Right kidney (tissue), 9 donors: ENCODE measurements at places on chromosomes 1 and 21.

DNA sequence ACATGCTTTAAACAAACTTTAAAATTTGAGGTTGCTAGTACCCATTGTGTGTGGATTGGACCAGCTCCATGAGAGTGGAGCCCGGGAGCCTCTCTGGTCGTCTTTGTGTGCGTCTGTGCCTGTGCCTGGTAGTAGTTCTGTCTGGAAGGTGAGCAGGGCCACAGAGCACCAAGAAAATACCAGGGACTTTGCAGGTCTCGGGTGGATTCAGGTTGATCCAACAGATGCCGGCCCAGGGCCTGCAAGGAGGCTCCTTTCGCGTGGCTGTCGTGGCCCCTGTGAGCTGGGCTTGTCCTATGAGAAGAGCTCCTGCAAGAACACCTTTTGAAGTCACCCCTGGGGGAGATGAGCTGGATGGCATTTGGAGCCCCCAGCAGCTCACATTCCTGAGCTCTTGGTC lies 28.3 kb downstream of the COL18A1 start:
- no peak for DNase-seq

- DNase-seq = no peak
These were observed 76.5 kb upstream of the USH2A start for GRCh38 chr1:216499581-216500272.

DNA sequence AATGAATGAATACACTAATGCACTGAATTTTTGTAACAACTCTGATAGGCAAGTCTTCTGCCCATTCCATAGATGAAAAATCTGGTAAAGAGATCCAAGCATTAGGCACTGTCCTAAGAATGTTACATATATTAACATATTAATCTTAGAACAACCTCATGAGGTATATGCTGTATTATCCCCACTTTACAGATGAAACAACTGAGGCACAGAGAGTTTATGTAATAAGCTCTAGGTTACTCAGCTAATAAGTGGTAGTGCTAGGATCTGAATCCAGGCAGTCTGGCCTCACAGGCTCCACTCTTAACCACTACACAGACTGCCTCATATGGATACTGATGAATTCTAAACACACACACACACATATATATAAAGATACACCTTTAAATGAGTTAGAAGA lies 52.8 kb downstream of the TRAF5 start:
- DNase-seq = no peak

DNA sequence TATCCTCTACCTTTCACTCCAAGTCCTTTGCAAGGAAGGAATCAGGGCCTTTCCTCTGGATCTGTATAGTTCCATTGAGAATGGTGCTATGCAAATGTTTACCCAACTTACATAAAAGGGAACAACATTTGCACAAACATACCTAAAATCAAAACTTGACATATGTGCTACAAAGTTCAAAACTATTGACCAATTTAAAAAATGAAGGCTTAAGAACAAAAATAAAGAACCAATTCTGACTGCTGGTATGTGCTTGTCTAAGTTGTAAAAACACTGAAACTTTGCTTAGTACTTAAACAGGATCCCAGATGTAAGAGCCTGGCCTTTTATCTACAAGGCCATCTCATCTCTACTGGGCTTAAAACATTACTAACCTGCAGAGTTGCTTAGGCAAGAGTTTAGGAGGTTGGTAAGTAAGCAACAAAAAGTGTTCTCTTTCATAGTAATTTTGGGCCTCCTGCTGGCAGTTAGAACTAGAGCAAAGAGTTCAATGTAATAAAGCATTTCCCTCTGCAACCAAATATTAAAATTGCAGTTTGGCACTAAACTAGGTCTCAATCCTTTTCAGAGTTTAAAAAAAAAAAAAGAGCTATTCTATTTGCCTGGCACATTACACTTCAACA lies 2.0 kb downstream of the SCMH1 start:
- no peak for DNase-seq

DNA sequence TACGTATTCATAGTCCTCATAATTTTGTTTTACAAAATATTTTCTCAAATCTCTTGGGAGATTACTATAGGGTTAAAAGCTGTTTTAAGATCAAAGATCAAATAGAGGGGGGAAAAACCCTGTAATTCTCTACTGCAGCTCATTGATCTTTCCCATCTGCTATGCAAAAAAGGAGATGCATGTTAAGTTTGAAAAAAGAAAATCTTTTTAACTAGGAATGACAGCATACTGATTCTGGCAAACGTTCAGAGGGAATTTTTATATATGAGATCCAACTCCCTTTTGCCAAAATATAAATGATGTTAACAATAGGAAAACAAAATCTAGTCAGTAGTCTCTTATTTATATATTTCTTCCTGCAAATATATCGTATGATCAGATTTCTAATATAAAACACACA lies 69.1 kb downstream of the SMYD3 start:
- DNase-seq = no peak

GRCh38 chr1:87404296-87404695 lies 75.6 kb downstream of the LMO4 start:
- DNase-seq = no peak

DNA sequence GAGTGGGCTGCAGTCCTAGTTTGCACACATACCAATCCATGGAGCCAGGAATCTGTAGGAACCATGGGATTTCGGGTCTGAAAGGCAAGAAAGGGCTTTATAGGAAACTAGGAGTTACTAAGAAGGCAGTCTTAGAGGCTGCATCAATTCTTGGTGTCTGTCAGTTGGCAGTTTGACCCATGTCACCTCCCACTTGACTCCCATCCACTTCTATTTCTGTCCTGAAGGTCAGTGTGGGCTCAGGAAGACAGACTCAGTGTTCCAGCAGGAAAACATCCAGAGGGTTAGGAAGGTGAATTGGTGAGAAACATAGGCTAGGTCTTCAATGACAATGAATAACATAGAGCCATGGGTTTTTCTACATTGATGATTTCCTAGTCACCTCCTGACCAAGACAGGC lies 4.0 kb downstream of the CYP4A11 start:
- no peak for DNase-seq

- DNase-seq = peak; percentile 59
These were observed 8.7 kb upstream of the LGR6 start for GRCh38 chr1:202184750-202185460.

DNA sequence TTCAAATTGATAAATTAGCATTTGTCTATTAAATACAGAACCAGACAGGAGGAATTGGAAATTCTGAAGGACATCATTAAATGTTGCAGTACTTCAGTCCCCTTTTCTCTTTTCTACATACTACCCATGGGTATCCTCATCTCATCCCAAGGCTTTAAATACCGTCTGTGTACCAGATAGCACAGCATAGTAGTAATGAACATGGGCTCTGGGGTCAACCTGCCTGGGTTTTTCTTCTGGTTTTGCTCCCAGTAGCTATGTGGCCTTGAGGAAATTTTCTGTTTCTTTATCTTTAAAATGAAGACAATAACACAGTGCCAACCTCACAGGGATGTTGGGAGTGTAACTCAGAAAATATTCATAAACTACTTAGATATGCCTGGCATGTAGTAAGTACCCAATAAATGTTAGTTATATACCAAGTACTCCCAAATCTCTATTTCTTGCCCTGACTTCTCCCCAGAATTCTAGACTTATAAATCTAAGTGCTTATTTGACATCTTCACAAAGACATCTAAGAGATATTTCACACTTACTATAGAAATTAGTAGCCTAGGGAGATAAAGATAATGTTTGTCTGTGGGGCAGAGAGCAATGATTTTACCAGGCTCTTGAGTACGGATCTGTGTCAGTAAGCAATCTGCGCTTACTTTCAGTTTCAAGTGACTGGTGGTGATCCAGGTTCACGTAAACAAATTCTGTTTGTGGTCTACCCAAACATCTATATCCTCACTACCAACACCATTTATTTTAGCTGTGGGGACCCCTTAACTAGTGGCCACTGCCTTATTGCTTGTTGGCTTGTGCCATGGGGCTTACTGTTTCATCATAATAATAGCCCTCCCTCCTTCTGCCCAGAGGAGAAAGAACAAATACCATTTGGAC lies 37.3 kb downstream of the VANGL2 start:
- DNase-seq = no peak

- DNase-seq = no peak
These were observed 270.7 kb downstream of the S1PR1 start for GRCh38 chr1:101507547-101507971.

GRCh38 chr1:198185759-198186158 lies 29.0 kb downstream of the NEK7 start:
- DNase-seq = no peak

- no peak for DNase-seq
These were observed 15.2 kb downstream of the DBT start for GRCh38 chr1:100234432-100234831.

GRCh38 chr21:33622253-33622652 lies 19.3 kb downstream of the CRYZL1 start:
- DNase-seq = no peak

DNA sequence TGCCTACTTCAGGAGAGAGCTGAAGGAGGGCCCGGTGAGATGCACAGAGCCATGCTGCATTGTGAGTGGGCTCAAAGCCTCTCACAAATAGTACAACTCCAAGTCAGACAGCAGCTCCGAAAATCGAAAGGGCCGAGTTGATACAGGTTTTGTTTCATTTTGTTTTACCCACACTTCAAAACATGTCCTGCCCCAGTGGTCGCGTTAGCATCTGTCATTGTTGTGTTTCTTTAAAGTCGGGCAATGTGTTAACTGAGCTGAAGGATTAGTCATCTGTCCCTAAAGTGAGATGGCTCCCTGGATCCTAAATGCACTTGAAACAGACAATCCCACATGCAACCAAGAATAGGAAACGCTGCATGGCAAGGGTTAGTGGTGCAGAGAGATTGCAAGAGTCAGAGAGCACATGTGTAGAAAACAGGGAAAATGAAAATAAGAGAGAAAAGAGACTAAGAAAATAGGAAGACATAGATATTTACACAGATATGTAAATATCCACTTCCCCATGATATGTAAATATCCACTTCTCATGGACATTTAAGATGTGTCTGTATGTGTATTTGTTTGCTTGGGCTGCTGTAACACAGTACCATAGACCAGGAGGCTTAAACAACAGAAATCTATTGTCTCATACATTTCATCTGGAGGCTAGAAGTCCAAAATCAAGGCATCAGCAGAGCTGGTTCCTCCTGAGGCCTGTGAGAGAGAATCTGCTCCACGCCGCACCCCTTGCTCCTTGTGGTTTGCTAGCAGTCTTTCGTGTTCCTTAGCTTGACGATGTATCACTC lies 131.4 kb upstream of the RAB4A start:
- no peak for DNase-seq

DNA sequence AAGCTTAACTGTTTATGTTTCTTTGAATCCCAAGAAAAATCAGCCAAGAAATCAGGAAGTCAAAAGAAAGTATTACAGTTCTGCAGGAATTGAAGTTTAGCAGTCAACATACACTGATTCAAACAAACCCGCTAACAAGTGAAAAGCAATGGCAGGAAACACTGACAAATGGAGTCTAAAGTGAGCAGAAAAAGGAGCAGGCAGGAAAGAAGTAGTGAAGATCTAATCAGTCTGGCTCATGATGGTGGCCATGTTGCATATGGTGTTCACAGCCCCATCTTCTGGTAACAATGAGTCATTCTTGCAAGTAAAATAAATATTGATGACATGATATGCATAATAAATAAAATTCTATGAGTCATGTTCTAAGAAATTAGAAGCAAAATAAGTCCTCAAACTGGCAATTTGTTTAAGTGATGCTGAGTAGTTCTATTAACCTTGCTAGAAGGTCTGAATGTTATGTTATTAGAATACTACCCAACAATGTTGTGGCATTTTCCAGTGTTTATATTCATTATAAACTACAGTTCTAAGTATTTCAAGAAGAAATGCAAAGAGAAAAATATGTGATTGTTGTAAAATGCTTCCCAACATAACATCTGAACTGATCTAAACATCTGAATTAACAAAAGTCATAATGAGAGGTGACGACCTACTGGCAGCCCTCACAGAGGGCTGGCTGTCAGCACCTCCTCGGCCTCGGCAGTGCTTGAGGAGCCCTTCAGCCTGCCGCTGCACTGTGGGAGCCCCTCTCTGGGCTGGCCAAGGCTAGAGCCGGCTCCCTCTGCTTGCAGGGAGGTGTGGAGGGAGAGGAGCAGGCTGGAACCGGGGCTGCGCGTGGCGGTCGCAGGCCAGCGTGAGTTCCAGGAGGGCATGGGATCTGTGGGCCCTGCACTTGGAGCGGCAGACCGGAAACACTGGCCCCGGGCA lies 5.7 kb upstream of the ACBD6 start:
- DNase-seq = no peak

GRCh38 chr1:83619170-83619896 lies 379.6 kb downstream of the TTLL7 start:
- DNase-seq = no peak

DNA sequence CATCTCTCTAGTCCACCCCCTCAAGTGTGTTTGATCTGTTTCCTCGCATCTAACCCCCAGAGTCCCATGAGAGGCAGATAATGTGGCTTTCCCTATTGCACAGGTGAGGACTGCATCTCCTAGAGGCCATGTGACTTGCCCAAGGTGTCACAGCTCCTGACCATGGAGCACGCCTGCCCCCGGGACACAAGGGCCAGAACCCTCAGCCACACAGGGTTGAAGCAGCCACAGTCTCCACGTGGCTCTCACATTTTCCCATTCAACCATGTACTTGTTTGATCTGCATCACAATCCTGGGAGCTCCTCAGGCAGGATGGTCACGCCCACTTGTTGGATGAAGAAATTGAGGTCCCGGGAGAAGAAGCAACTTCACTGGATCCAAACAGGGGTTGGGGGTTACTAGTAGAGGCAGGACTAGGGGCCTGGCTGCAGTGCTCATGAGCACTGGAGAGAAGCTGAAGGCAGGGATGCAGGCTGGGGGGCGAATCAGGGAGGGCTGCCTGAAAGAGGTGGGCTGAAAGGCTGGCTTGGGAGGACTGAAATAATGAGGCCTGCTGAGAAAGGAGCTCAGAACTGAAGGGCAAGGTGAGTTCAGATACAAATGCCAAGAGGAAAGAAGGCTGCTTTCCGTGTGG lies 207.9 kb downstream of the PTPRU start:
- DNase-seq = no peak

- DNase-seq = peak; percentile 2
These were observed 54.7 kb downstream of the ELK4 start for GRCh38 chr1:205576805-205577761.

GRCh38 chr1:104358086-104358485 lies 608.4 kb downstream of the AMY1C start:
- no peak for DNase-seq

DNA sequence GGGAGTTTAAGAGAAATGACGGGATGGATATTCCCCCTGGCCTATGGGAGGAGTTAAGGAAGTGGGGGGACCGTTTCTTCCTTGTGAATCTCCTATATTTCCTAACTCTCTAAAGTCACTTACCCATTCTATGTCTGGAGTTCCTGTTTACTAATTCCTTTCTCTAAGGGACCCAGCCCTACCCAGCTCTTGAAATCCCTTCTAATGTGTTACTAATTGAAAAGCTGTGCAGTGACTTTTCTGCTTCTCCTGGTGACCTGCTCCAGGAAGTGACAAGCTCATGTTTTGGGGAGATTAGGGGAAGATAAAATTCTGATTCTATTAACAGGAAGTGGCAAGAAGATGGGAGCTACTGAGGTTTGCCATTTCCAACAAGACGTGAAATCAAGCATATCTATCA lies 4.0 kb upstream of the SAMSN1 start:
- DNase-seq = no peak

- no peak for DNase-seq
These were observed 57.8 kb downstream of the ZNF281 start for GRCh38 chr1:200351826-200352549.

GRCh38 chr1:214523124-214523824 lies 28.1 kb downstream of the PTPN14 start:
- DNase-seq = no peak

- no peak for DNase-seq
These were observed 6.6 kb downstream of the KRTAP10-8 start for GRCh38 chr21:44618504-44618903.
